ENCODE measurements at places on chromosomes 6 and 20.

DNA sequence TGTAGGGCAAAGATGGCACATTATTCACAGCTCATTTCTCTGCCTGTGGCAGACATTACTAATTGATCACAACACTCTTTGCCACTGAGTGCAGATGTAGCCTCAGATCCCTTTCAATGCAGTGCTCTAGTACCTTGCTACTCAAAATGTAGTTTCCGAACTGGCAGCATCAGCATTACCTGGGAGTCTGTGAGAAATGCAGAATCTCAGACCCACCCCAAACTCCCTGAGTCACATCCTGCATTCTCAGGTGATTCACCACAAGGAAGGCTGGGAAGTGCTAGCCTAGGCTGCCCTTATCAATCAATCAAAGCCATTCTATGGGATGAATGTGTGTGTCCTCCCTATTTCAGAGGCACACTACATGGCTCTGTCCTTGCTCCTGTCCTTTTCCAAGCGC, 58.5 kb downstream of the PCNA start:
- no peak overlapping the region for H3K4me3 ChIP-seq
- H3K4me1 ChIP-seq: peaks cover 12% of the 10 kb centered on the region
- no peaks in the 10 kb centered on the region for H3K36me3 ChIP-seq
- DNase-seq: no peak

GRCh38 chr20:25030649-25031207, 27.2 kb downstream of the ACSS1 start:
- H3K4me1 ChIP-seq: peaks cover 12% of the 10 kb centered on the region
- peaks cover 2% of the 10 kb centered on the region for H3K36me3 ChIP-seq

GRCh38 chr6:31011153-31011552, 879 bp downstream of the MUC22 start:
- H3K4me3 ChIP-seq: no peak overlapping the region
- H3K27ac ChIP-seq: no peak overlapping the region
- no peak for DNase-seq
- peaks cover 25% of the 10 kb centered on the region for H3K27me3 ChIP-seq
- no peaks in the 10 kb centered on the region for H3K36me3 ChIP-seq
- H3K4me1 ChIP-seq: peaks cover 25% of the 10 kb centered on the region

- H3K4me1 ChIP-seq: peaks cover 16% of the 10 kb centered on the region
- no peaks in the 10 kb centered on the region for H3K27me3 ChIP-seq
These were observed 117.0 kb downstream of the SLC16A10 start for GRCh38 chr6:111204305-111204704.

- H3K27me3 ChIP-seq: peaks cover 14% of the 10 kb centered on the region
- DNase-seq: no peak
These were observed 32.7 kb downstream of the CYP24A1 start for GRCh38 chr20:54140927-54141566.

DNA sequence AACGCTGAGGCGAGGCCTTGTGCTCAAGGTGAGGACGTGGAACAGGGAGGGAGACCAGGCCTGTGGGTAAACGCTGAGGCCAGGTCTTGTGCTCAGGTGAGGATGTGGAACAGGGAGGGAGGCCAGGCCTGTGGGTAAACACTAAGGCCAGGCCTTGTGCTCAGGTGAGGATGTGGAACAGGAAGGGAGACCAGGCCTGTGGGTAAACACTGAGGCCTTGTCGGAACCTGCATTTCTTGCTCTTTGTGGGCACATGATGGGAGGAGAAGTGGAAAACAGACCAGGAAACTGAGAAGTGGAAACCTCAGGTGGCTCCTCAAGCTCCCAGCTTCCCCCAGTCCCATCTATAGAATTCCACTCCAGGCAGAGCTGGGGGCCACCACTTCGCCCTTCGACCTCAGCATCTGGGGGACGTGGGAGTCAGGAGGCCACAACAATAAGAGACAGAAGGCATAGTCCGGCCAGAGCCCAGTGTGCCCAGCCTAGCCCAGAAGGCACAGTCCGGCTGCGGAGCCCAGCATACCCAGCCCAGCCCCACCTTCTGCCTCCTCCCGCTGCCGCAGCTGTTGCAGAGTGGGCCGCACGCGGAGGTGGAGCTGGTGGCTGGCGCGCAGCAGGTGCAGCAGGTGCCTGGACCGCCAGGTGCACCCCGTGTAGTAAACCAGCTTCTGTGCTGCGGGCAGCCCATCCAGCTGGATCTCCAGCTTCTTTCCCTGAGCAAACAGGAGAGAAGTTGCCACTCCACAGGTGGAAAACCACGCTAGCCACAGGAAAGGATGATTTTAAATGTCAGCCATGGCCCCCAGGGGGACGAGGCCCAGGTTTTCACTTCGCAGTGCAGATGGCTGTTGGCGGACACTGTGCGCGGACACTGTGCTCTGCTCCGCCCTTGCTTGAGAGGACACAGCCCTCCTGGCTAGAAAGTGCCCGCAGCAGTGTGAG, 17.5 kb downstream of the FRMD1 start:
- H3K27ac ChIP-seq: no peak overlapping the region
- no peaks in the 10 kb centered on the region for H3K4me1 ChIP-seq
- no peaks in the 10 kb centered on the region for H3K36me3 ChIP-seq
- DNase-seq: no peak
- H3K4me3 ChIP-seq: no peak overlapping the region

GRCh38 chr6:133954657-133955576, 1.9 kb downstream of the TBPL1 start:
- H3K36me3 ChIP-seq: peaks cover 2% of the 10 kb centered on the region
- no peaks in the 10 kb centered on the region for H3K27me3 ChIP-seq
- H3K27ac ChIP-seq: no peak overlapping the region
- peak overlapping the region; percentile 97 for H3K4me3 ChIP-seq
- H3K4me1 ChIP-seq: peaks cover 61% of the 10 kb centered on the region
- DNase-seq: no peak

DNA sequence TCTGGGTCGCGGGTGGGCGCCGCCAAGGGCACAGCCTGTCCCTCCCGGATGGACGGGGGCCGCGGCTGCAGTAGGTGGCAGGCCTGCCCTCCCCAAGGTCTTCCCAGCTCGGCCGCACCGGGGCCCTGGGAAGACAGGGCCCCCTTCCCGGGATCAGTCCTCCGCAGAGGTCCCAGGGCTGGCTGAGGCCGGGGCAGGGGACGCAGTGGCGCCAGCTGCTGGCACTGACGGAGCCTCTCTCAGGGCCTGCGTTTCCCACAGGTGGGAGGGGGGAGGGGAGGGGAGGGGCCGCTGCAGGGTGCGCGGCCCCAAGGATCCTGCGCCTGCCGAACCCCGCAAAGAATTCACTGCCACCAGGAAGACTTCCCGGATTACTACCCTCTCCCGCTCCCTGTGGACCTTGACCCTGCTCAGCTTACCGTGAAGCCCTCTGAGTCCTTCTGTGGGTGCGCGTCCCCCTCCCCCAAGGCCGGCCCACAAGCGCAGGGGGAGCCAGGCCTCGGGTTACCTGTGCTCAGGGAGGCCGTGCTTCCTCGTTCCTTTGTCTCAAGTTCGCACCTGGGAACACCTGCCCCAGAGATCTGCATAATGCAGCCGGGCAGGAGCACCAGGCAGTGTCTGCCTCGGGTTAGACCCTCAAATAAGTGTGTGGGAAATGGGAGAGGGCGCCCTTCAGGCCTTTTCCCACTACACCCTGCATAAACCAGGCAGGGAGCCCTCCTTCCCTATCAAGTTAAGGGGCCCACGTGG, 5.1 kb downstream of the LZTS3 start:
- peaks cover 11% of the 10 kb centered on the region for H3K4me1 ChIP-seq
- peaks cover 12% of the 10 kb centered on the region for H3K27me3 ChIP-seq
- H3K27ac ChIP-seq: no peak overlapping the region

- peaks cover 46% of the 10 kb centered on the region for H3K36me3 ChIP-seq
- H3K27me3 ChIP-seq: no peaks in the 10 kb centered on the region
- H3K4me3 ChIP-seq: no peak overlapping the region
- H3K4me1 ChIP-seq: peaks cover 9% of the 10 kb centered on the region
These were observed 778 bp downstream of the MCCD1 start for GRCh38 chr6:31529329-31530150.

DNA sequence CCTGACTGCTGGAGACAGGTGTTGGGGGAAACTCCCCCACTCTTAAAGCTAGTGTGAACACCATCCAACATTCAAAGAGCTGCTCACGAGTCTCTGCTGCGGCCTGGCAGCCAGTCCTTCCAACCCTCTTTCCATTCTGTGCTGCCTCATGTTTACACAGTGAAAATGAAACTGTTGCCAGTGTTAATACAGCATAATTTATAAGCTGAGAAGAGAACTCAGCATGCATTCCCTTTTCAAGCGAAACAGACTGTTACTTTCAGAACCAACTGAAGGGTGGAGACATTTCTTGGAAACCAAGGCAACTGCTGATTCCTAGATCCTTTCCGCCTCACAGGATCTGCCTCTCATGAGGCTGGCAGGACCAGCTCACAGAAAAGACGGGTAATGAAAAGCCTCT, 533.8 kb upstream of the ID4 start:
- no peak for DNase-seq
- H3K4me1 ChIP-seq: no peaks in the 10 kb centered on the region
- no peaks in the 10 kb centered on the region for H3K36me3 ChIP-seq
- H3K27ac ChIP-seq: no peak overlapping the region

DNA sequence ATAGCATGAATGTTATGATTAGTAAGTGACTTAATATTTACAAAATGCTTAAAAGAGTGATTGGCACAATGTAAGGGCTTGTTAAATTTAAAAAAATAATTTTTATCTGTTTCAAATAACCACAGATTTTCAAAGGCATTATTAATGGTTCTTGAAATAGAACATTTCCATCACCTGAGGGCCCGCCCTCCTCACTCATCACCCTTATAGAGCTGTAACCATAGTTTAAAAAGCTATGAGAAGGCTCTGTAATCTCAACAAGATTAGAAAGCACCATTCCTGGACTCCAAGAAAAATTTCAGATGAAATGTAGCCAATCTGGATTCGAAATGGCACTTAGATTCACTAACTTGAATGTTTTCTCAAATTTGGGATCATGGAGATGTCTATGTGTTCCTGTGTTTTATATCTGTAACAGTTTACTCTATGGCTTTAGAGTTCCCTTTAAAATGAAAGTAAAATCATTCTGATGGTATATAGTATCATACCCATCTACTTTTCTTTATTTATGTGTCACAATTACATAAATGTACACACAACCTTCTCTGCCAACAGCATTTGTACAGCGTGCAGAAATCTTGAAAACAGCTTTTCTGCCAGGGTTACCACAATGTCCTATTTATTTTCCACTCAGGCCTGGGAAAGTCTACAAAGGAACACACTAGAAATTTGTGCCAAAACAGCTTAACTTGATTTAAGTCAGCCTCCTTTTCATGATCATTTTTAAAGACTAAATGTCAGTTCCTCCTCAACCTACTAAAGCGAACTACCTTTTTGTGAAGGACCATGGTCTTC, 207.7 kb downstream of the TBX18 start:
- H3K4me3 ChIP-seq: no peak overlapping the region
- no peak for DNase-seq
- no peaks in the 10 kb centered on the region for H3K27me3 ChIP-seq

GRCh38 chr6:148780918-148781436, 34.1 kb downstream of the UST start:
- H3K36me3 ChIP-seq: no peaks in the 10 kb centered on the region
- DNase-seq: no peak
- peak overlapping the region; percentile 29 for H3K4me3 ChIP-seq
- no peaks in the 10 kb centered on the region for H3K27me3 ChIP-seq
- H3K27ac ChIP-seq: peak overlapping the region; percentile 43

DNA sequence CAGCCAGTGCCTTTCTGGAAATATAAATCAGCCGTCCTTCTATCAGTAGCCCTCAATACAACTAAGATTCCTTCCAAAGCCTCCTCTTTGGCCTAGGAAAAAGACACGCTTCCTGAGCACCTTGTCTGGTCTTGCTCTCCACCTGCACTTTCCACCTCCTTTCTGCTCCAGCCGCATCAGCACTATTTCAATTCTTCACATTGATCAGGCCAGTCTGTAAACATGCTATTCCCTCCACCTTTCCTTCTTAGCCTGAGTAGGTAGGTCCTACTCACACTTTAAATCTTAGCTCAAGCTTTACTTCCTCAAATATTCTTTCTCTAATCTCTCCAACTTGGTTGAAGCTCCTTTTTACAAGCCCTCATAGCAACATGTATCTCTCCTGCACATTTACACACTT, 11.4 kb downstream of the RANBP9 start:
- H3K27ac ChIP-seq: no peak overlapping the region
- DNase-seq: no peak
- no peaks in the 10 kb centered on the region for H3K27me3 ChIP-seq

DNA sequence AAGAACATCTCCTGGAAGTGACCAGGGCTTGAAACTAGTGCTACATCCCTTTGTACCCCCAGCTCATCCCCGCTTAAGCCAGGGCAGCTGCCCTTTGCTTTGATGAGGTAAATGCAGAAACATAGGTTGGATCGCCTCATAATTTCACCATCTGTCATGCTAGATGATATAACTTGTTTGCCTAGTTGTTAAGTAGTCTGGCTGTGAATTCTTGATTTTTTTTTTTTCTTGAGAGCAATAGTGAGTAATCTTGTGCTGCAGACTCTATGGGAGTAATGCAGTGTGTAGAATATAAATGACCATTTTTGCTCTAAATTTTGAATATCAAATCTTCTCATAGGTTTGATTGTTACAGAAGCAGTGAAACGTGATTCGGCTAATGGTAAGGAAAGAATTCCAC, 4.1 kb downstream of the TRDN start:
- H3K27ac ChIP-seq: no peak overlapping the region
- no peaks in the 10 kb centered on the region for H3K36me3 ChIP-seq
- no peaks in the 10 kb centered on the region for H3K4me1 ChIP-seq
- no peak for DNase-seq

DNA sequence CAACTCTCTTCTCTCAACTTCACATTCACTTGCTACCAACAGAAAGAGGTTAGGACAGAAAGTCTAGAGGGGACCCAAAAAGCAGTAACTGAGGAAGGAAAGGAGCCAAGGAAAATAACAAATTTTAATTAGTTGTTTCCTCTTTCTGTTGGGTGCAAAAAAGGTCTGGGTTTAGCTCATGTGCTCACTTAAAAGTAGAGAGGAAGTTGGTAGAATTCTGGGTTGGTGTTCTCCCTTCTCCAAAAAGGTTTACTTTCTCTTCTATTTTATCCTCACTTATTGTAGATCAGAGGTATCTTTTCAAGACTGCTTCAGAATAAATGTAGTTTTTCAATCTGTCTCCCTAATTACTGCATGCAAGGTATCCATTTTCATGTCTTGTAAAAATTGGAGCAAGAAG, 42.8 kb downstream of the MAP3K7 start:
- no peak overlapping the region for H3K4me3 ChIP-seq
- peaks cover 3% of the 10 kb centered on the region for H3K4me1 ChIP-seq
- DNase-seq: no peak
- H3K27me3 ChIP-seq: no peaks in the 10 kb centered on the region
- no peak overlapping the region for H3K27ac ChIP-seq
- H3K36me3 ChIP-seq: peaks cover 39% of the 10 kb centered on the region

- peaks cover 38% of the 10 kb centered on the region for H3K4me1 ChIP-seq
- H3K27ac ChIP-seq: no peak overlapping the region
- DNase-seq: no peak
- H3K4me3 ChIP-seq: no peak overlapping the region
- H3K27me3 ChIP-seq: no peaks in the 10 kb centered on the region
- H3K36me3 ChIP-seq: no peaks in the 10 kb centered on the region
These were observed 246.8 kb downstream of the ADGRG6 start for GRCh38 chr6:142548566-142548965.

GRCh38 chr6:90383196-90383822, 86.7 kb upstream of the BACH2 start:
- no peak for DNase-seq
- peaks cover 47% of the 10 kb centered on the region for H3K4me1 ChIP-seq
- peak overlapping the region; percentile 31 for H3K27ac ChIP-seq
- H3K36me3 ChIP-seq: no peaks in the 10 kb centered on the region
- no peaks in the 10 kb centered on the region for H3K27me3 ChIP-seq
- H3K4me3 ChIP-seq: no peak overlapping the region

GRCh38 chr6:30062471-30063178, 1.6 kb downstream of the POLR1H start:
- peaks cover 37% of the 10 kb centered on the region for H3K36me3 ChIP-seq
- no peak for DNase-seq
- H3K27me3 ChIP-seq: no peaks in the 10 kb centered on the region
- peak overlapping the region; percentile 93 for H3K27ac ChIP-seq
- H3K4me3 ChIP-seq: peak overlapping the region; percentile 98
- peaks cover 52% of the 10 kb centered on the region for H3K4me1 ChIP-seq

Data from activated naive CD8-positive, alpha-beta T cell treated with anti-CD3 and anti-CD28 coated beads, Interleukin-2, amount 50 U/mL, for 24 hours (primary cell).